ENCODE measurements at places on chromosomes 2 and 18.

DNA sequence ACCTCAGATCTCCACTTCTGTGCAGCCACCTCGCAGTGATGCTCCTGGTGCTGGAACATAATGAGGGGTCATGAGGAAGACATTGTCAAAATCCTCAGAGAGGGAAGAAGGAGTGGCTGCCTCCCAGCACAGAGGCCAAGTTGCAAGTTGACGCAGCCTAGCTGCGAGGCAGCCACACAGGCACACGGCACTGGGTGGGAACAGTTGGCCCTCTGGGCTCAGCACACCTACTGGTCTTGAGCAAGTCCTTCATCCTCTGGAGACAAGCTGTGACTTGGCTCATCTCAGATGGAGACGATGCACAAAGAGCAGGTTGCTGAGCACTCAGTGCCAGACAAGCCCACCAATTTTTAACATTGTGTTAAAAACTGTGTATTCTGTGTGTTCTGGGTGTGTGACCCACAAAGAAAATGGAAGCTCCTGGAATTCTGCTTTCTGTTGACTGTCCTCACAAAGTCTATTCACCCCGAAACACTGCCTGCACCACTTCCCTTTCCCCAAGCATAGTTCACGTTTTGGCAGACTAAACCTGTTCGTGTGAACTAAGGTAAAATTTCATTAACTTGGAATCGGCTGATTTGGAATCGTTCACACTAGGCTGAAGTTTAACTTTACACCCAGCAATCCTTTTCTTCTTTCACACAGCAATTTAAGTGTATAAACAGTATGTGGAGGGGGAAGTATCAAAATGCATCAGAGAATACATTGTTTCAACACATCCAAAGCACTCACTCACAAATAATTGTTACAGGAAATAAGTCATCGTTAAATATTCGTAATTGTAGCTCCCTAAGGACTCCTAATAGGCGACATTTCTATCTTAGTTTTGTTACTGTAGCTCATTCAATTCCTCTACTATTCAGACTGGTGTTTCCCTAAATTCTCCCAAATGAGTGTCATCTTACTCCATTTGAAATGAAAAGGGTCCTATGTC lies 266.6 kb upstream of the ID2 start:
- DNase-seq = no peak

DNA sequence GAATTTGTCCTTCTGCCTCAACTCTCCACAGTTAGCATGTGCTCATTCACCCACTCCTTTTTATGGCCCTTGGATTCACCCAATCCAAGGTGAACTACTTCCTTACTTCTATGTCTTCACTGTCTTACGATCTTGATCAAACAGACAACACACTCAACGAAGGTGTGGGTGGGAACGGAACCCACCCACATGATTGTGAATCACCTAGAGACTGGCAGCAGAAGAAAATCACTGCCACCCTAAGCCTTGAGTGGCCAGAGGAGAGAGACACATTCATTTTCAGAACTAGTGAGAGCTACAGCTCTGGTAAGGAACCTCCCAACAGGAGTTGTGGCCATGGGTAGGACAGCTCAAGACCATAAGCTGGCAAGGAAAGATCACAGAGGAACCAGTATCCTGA lies 194.3 kb downstream of the PLCL1 start:
- DNase-seq = no peak

GRCh38 chr18:62625019-62625418 lies 90.3 kb upstream of the PHLPP1 start:
- no peak for DNase-seq

DNA sequence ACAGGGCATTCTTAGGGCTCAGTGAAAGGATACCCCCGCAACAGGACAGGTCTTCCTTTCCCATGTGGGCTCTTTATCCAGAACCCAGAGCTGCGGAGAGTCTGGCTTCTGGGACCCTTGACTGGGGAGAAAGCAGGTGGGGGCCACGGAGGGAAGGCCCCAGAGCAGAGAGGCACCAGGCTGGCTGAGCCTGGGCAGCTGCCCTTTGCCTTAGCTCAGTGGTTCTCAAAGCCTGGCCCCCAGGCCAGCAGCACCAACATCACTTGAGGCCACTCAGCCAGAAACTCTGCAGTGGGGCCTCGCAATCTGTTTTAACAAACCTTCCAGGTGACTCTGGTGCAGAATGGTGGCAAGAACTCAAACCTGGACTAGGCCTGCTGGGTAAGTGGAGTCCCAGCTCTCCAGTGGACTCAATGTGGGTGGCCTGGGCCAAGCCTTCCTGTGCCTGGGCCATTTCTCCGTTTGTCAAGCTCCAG lies 1.6 kb upstream of the TMEM37 start:
- DNase-seq = no peak

DNA sequence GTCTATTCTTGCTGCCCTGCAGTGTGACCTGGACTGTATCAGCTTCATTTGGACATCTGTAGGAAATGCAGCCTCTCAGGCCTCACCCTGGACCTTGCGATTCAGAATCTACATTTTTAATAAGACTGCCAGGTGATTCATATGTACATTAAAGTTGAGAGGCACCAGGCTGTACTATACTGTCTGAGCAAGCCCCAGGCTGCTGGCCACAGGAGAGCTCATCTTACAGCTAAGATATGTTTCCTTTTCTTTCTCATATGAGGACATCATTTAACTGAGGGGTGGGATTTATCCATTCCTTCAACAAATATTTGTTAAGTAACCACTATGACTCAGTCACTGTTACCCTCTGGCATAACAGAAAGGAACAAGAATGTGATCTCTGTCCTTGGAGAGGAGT lies 78.2 kb upstream of the GCFC2 start:
- no peak for DNase-seq

DNA sequence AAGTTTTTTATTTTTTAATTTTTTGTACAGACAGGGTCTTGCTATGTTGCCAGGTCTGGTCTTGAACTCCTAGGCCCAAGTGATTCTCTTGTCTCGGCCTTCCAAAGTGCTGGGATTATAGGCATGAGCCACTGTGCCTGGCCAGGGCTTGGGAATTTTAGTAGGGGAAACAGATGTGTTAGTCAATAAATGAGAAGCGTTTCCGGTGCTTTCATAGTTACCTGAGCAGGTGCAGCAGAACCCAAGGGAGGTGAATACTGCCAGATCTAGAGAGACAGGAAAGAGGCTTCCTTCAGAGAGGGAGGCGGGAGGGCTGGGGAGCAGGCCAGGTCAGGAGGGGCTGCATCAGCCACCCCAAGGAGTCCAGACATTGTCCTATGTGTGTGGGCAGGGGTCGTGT lies 30.5 kb upstream of the IMPA2 start:
- no peak for DNase-seq

- DNase-seq = no peak
These were observed 1425.6 kb upstream of the PIK3C3 start for GRCh38 chr18:40529478-40529877.

DNA sequence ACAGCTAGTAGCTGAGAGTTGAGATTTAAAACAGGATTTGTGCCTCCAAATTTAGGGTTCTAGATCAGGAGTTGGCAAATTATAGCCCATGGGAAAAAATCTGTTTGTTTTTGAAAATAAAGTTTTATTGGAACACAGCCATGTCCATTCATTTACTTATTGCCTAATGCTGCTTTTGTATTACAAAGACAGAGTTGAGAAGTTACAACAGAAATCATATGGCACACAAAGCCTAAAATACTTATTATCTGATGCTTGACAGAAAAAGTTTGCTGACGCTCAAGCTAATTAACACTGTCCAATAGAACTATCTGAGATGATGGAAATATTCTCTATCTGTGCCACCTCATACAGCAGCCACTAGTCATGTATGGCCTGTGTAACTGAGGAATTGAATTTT lies 229.1 kb upstream of the RASGRP3 start:
- no peak for DNase-seq

GRCh38 chr2:71827973-71828372 lies 319.7 kb downstream of the CYP26B1 start:
- DNase-seq = no peak

- DNase-seq = no peak
These were observed 169.8 kb upstream of the HS6ST1 start for GRCh38 chr2:128488434-128488833.

GRCh38 chr2:120261387-120262006 lies 8.8 kb downstream of the RALB start:
- DNase-seq = no peak

- no peak for DNase-seq
These were observed 136.5 kb upstream of the STK17B start for GRCh38 chr2:196307775-196308305.

DNA sequence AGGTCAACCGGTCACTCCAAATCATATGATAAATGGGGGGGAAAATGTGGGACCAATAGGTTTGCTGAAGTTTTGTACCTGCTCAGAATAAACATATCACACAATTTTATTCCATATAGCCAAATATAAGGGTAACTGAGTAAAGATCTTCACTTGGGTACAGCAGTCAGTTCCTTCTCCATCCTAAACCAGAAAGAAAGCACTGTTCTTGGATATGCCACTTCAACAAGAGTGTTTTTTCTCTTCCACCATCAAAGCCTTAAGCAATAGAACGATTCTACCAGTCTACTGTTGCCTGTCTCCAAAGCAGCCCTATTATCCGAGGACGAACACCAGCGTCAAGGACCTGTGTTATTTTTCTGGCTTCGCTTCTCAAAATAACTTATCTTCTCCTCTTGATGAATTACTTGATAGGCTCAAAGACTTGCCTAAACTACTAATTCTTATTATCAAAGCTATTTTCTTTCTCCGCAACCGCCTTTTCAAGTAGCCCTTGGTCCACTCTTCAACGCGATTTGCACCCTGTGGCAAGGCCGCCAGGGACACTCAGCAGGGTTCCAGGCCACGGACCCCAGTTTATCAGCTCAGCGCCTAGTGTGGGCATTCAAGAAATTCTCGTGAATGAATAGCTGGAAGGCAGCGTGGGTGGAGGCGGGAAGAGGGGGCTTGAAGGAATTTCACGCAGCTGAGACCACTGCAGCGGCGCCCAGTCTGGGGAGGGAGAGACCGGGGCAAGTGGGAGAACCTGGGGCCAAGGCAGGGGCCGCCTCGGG lies 646 bp downstream of the ALS2 start:
- no peak for DNase-seq

DNA sequence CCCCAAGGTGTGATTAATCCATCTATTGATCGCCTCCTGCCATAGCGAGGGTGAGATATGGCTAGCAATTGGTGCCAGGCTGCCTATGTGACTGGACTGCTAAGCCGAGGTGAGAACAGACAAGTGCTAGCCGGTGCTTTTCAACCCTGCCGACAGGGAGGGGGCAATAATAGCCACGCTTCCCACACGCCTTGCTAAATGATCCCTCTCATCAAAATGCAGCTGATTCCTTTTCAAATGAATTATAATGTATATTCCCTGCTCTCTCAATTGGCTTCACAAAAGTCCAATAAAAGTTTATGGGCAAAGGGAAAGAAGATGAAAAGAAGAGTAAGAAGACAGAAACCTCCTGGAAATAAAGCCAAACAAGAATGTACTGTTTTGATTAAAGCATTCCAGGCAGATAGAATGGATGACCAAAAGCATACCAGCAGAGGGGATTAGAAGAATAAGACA lies 235.6 kb downstream of the ICOS start:
- no peak for DNase-seq

DNA sequence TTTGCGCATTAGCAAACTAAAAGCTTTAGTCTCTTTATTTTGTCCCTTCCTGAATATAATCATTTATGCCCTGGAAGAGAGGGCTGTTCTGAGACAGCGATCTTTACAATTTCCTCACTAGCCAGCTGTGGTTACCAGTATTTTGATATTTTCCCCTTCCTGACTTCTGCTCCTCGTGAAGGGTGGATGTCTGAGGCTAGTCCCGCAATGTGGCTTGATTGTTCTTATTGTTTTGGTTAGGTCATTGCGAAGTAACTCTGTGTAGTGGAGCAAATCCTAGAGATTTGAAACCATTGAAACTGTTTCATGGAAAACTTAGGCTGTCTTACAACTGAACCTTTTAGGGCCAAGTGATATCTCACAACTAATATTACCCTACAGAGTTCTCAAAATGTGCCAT lies 2.4 kb downstream of the MRPL33 start:
- no peak for DNase-seq

DNA sequence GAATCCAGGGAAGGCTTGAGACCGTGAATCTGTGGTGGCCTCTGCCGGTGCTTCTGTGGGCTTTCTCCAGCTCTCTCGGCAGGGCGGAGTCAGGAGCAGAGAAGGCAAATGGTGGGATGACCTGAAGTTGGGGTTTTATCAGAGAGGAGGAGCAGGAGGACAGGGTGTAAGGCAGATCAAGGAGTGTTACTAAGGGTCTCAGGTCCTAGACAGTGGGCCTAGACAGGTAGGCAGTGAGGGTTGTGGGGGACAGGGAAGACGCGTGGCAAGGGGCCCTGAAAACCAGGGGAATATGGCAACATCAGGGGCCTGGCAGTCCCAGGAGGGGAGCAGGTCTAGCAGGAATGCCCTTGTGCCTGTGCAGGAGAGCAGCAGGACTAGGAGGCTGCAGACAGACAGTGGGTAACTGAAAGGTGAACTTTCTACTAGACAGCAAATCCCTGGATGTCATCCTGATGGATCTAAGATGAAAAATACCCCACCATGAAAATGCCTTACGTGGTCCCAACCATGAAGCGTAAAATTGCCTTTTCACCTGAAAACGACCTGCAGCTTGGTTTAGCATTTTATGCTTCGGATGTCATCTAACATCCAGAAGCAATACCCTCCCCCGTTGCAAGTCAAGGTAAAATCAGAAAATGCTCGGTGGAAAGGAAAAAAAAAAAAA lies 42.1 kb downstream of the SRSF7 start:
- no peak for DNase-seq

GRCh38 chr2:37593024-37593423 lies 78.4 kb downstream of the CDC42EP3 start:
- no peak for DNase-seq

- no peak for DNase-seq
These were observed 121.1 kb upstream of the FIGN start for GRCh38 chr2:163856941-163857340.

GRCh38 chr2:105139556-105140239 lies 101.8 kb downstream of the MRPS9 start:
- no peak for DNase-seq

DNA sequence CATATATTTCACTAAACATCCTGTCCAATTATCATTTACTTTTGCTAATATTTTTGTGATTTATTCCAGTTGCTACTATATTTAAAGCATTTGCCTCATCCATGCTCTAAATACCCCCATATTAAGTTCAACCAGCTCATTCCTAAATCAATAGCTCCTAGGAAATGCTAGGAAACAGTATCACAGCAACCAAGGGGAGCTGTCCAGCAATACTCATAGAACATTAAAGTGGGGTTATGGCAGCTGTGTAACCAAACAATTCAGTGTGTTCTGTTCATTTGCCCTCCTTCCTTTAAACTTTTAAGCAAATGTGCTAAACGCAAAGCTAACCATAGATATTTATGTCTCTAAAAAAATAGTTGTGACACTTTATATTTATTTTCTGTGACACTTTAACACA lies 41.1 kb downstream of the ACVR1C start:
- no peak for DNase-seq
